Psoas muscle (tissue), 8 donors: ENCODE measurements at places on chromosomes 3 and 15. TPM values are rescaled to one million over a fixed set of nuclear protein-coding genes. Genes with fewer than 3 reads are reported as not detected.

PARP15 gene
- total RNA-seq = 0.57 TPM

CCR9 gene
- total RNA-seq = not detected

TMCO5A gene
- total RNA-seq = not detected

RETNLB gene
- total RNA-seq = not detected

DUOXA2 gene
- not detected for total RNA-seq

CD200 gene
- total RNA-seq = 0.59 TPM

TMEM207 gene
- total RNA-seq = not detected

FAM98B gene
- total RNA-seq = 18.5 TPM

SLC28A1 gene
- total RNA-seq = 1.9 TPM

LRRIQ4 gene
- not detected for total RNA-seq

GJD2 gene
- total RNA-seq = not detected

SAXO2 gene
- total RNA-seq = 1.9 TPM

MCF2L2 gene
- total RNA-seq = 0.39 TPM

EPHB1 gene
- 3.3 TPM for total RNA-seq

CHRM5 gene
- not detected for total RNA-seq

FRMD5 gene
- total RNA-seq = not detected

BTD gene
- total RNA-seq = 8.6 TPM
